Spleen (tissue), 13 donors: ENCODE measurements at places on chromosomes 11 and 22. TPM values are rescaled to one million over a fixed set of nuclear protein-coding genes. Genes with fewer than 3 reads are reported as not detected.

GRCh38 chr22:30866811-30867271 lies 101.7 kb downstream of the MORC2 start:
- DNase-seq: no peak
- H3K4me1 ChIP-seq: no peaks in the 10 kb centered on the region
- no peak overlapping the region for H3K27ac ChIP-seq
- H3K27me3 ChIP-seq: no peaks in the 10 kb centered on the region
- no peaks in the 10 kb centered on the region for H3K36me3 ChIP-seq
- H3K4me3 ChIP-seq: no peak overlapping the region

DNA sequence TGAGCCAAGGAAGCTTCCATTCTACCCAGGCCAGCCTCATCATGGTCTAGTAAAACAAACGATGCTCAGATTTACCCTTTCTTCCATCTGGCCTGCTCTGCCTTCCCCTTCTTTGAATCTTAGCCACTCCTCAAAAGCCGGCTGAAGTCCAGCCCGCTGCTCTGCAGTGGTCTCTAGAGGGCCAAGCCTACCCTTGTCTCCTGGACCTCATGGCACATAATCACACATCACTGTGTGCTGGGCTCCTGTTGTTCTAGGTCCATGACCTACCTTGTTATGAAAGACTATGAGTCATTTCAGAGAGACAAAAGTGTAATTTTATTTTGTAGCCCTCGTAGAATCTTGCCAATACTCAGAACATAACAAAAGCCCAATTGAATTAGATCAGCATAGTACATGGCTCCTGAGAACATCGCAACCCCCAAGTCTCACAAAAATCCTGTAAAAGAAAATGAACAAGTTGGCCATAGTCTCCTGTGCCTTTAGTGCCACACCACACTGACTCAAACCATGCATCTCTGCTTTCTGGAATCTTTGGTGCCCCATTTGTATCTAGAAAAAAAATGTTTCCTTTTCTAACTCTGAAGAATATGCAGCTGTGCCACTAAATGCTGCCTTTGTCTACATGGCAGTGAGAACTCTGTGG lies 192.7 kb downstream of the OPCML start:
- no peak overlapping the region for H3K4me3 ChIP-seq
- no peaks in the 10 kb centered on the region for H3K27me3 ChIP-seq
- DNase-seq: no peak

GRCh38 chr22:27990879-27991278 lies 71.8 kb upstream of the PITPNB start:
- H3K36me3 ChIP-seq: no peaks in the 10 kb centered on the region
- H3K4me1 ChIP-seq: no peaks in the 10 kb centered on the region
- no peaks in the 10 kb centered on the region for H3K27me3 ChIP-seq
- no peak for DNase-seq

DNA sequence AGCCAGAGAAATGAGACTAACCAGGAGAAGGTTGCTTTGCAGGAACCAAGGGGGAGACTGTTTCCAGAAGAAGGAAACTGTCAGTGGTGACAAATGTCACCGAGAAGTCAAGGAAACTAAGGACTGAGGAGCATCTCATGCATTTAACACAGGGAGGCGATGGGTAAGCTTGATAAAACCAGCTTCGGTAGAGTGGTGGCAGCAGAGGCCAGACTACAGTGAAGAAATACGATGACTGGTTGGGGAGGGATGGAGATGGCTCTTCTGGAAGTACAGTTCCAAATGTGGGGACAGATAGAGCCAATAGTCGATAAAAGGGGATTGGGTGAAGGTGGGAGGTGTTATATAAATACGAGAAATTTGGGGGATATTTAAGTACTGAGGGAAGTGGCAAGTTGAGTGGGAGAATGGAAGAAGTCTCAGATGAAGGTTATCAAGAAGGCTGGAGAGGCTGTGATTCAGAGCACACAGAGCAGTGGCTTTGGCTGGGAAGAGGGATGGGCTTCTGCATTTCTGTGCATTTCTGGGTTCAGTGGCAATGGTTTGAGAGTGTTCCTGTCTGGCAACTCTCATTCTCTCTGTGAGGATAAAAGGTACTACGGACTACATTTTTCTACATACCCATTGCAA lies 29.2 kb downstream of the SC5D start:
- no peaks in the 10 kb centered on the region for H3K36me3 ChIP-seq
- H3K27ac ChIP-seq: no peak overlapping the region
- H3K4me3 ChIP-seq: no peak overlapping the region
- no peak for DNase-seq

GRCh38 chr11:3044004-3044403 lies 13.2 kb downstream of the CARS1 start:
- no peaks in the 10 kb centered on the region for H3K36me3 ChIP-seq
- H3K4me3 ChIP-seq: no peak overlapping the region
- peaks cover 24% of the 10 kb centered on the region for H3K4me1 ChIP-seq
- H3K27me3 ChIP-seq: no peaks in the 10 kb centered on the region
- peak; percentile 23 for DNase-seq

DNA sequence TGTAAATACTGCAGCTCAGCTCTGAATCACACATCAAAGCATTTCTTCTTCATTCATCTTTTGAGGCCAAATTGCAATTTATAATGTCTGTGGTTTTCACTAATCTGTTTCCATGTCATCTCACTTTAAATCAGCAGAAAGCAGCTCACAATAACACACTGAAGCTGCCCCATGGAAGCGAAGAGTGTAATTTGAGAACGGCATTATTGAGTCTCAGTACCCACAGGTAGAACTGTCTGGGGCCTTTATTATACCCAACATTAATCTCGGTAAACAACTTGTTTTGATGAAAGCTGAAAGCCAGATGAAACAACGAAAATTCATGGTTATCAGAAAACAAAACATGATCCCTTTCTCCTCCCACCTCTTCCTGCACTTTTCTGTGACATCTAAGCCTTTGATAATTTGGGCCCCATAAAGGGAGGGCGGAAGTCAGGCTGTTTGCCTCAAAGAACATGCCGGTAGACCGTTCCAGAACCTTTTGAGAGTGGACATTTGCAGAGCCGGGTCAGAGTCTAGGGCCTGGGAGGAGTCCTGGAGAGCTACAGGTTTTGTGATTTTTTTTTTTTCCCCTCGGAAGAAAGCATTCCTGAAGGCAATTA lies 68.2 kb upstream of the SESN3 start:
- H3K4me3 ChIP-seq: no peak overlapping the region
- no peak for DNase-seq
- no peaks in the 10 kb centered on the region for H3K36me3 ChIP-seq
- H3K4me1 ChIP-seq: peaks cover 23% of the 10 kb centered on the region

- H3K36me3 ChIP-seq: no peaks in the 10 kb centered on the region
- H3K4me3 ChIP-seq: no peak overlapping the region
- DNase-seq: no peak
- no peak overlapping the region for H3K27ac ChIP-seq
Measured at GRCh38 chr11:91742155-91742554, 482.5 kb upstream of the FAT3 start.

DNA sequence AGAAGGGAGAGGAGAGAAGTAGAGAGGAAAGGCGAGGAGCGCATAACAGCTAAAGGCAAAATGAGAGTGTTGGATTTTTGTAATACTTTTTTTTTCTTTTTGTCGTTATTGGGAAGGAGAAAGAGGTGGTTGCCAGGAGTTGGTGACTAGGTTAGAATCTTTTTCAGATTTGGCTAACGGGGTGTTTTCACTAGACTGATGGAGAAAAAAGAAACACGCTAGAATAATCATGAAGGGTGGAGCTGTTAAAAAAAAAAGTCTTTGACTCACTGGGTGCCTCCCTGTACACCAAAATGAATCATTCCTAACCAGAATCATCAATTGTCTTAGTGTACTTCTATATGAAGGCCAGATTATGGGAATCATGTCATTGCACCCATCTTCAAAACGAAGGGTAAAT lies 12.7 kb downstream of the BLID start:
- no peak overlapping the region for H3K27ac ChIP-seq
- peaks cover 52% of the 10 kb centered on the region for H3K27me3 ChIP-seq
- H3K4me3 ChIP-seq: no peak overlapping the region
- H3K4me1 ChIP-seq: no peaks in the 10 kb centered on the region
- DNase-seq: no peak

GRCh38 chr11:83663446-83663845 lies 377.3 kb upstream of the CCDC90B start:
- no peak for DNase-seq
- H3K4me1 ChIP-seq: no peaks in the 10 kb centered on the region
- H3K27me3 ChIP-seq: no peaks in the 10 kb centered on the region
- H3K36me3 ChIP-seq: no peaks in the 10 kb centered on the region

DNA sequence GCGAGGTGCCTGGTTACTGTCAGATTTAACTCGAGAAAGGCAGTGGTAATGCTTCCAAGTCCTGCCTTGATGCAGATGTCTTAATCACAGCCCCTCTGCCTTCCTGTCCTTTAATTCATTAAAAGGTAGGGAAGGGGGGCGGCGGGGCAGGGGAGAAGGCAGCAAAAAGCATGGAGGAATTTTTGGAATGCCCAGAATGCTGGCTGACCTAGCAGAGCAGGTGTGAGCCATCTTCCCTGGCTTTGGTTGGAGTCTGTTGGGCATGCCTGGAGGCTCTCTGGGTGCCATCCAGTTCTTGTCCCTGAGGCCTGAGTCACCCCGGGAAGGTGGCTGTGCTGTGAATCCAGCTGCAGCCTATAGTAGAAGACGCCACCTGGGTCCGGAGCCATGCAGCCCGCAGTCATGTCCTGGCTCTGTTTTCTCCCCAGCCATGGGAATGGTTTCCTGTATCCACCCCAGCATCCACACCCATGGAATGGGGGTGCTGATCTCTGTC lies 15.6 kb downstream of the KIAA1671 start:
- DNase-seq: no peak
- H3K36me3 ChIP-seq: no peaks in the 10 kb centered on the region
- no peaks in the 10 kb centered on the region for H3K4me1 ChIP-seq
- H3K4me3 ChIP-seq: no peak overlapping the region

- no peaks in the 10 kb centered on the region for H3K27me3 ChIP-seq
- peak overlapping the region; percentile 87 for H3K4me3 ChIP-seq
- H3K36me3 ChIP-seq: peaks cover 4% of the 10 kb centered on the region
- H3K27ac ChIP-seq: peak overlapping the region; percentile 100
- no peak for DNase-seq
Measured at GRCh38 chr11:118791961-118792569, 1.1 kb upstream of the DDX6 start.

GRCh38 chr11:8282631-8283030 lies 19.0 kb upstream of the LMO1 start:
- H3K27ac ChIP-seq: peak overlapping the region; percentile 49
- DNase-seq: peak; percentile 69
- no peak overlapping the region for H3K4me3 ChIP-seq
- no peaks in the 10 kb centered on the region for H3K4me1 ChIP-seq

GRCh38 chr11:75508051-75508561 lies 17.6 kb downstream of the GDPD5 start:
- no peak overlapping the region for H3K4me3 ChIP-seq
- no peaks in the 10 kb centered on the region for H3K27me3 ChIP-seq
- peak overlapping the region; percentile 7 for H3K27ac ChIP-seq
- H3K36me3 ChIP-seq: no peaks in the 10 kb centered on the region
- H3K4me1 ChIP-seq: peaks cover 23% of the 10 kb centered on the region

- peak overlapping the region; percentile 85 for H3K27ac ChIP-seq
- no peak overlapping the region for H3K4me3 ChIP-seq
- H3K36me3 ChIP-seq: peaks cover 57% of the 10 kb centered on the region
Measured at GRCh38 chr11:75280227-75280701, 39.7 kb downstream of the TPBGL start.

GRCh38 chr11:1770061-1770460 lies 6.3 kb upstream of the CTSD start:
- peaks cover 43% of the 10 kb centered on the region for H3K4me1 ChIP-seq
- no peaks in the 10 kb centered on the region for H3K27me3 ChIP-seq
- H3K27ac ChIP-seq: peak overlapping the region; percentile 81
- H3K36me3 ChIP-seq: no peaks in the 10 kb centered on the region

DNA sequence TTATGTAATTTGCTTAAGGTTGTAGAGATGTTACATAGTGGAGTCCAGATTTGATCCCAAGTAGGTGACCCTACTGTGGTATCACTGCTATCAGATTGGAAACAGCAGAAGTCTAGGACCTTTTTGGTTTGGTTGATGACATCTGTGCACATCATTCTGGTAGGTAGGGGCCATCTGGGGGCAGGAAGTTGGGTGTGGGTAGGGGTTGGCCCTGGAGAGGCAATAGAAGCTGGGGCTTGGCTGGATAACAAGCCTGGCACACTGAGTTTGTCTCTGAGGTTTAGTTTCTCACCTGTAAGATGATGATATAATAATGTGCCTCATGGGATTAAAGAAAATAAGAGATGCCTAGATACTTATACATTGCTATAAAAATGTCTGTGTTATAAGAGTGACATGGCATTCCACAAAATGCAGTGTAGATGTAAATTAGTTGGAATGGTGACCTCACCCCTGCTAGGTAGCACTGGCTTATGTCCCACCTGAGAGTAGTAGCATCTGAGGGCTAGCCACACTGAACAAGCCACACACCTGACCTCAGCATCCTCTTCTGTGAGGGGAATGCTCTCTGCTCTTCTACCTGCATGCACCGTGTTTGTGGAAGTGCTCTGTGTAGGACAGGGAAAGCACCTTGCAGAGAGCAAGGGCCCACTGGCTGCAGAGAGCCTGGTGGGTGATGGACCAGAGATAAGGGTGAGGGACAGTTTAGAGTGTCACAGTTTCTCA lies 36.9 kb downstream of the PTPRJ start:
- no peak overlapping the region for H3K4me3 ChIP-seq
- H3K27ac ChIP-seq: peak overlapping the region; percentile 62
- DNase-seq: peak; percentile 73
- H3K27me3 ChIP-seq: no peaks in the 10 kb centered on the region
- peaks cover 100% of the 10 kb centered on the region for H3K4me1 ChIP-seq
- H3K36me3 ChIP-seq: no peaks in the 10 kb centered on the region

The CD6 gene
- 33.1 TPM for total RNA-seq

The TMPRSS13 gene
- total RNA-seq: 1.3 TPM

The GPHA2 gene
- total RNA-seq: not detected

The SLC16A8 gene
- total RNA-seq: 0.77 TPM

The KCNA4 gene
- total RNA-seq: not detected

The RASL10A gene
- total RNA-seq: 2.0 TPM

The HEPHL1 gene
- total RNA-seq: not detected

The LTO1 gene
- total RNA-seq: 35.6 TPM

The MS4A12 gene
- not detected for total RNA-seq

The EFCAB6 gene
- 0.92 TPM for total RNA-seq

The CYP2D6 gene
- total RNA-seq: 2.0 TPM

The KCNQ1 gene
- 21.6 TPM for total RNA-seq

The LRRC32 gene
- total RNA-seq: 214 TPM

The RASSF7 gene
- total RNA-seq: 23.5 TPM

The C11orf16 gene
- total RNA-seq: not detected

The ZP1 gene
- total RNA-seq: not detected
